ENCODE measurements at places on chromosomes 1 and 21. TPM values are rescaled to one million over a fixed set of nuclear protein-coding genes. Genes with fewer than 3 reads are reported as not detected.

Gene FALEC
- total RNA-seq: not detected

Gene GBP3
- 17.0 TPM for total RNA-seq

DNA sequence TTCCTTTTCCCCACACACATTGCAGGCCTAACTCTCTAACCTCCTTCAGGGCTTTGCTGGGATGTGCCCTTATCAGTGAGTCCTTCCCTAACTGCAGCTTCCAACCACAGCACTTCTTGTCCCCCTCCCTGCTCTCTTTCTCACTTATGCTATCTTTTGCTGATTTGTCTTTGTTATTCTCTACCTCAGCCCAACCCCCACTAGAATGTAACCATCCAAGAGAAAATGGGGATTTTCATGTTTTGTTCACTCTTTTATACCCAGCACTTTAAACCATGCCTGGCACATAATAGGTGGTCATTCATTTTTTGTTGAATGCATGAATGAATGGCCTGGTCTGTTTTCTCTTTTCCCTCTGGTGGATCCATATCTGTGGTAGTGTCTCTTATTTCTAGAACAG, 243.5 kb downstream of the KAZN start:
- DNase-seq: no peak

- no peak for DNase-seq
These were observed 482.4 kb downstream of the NPHP4 start for GRCh38 chr1:5509664-5510452.

DNA sequence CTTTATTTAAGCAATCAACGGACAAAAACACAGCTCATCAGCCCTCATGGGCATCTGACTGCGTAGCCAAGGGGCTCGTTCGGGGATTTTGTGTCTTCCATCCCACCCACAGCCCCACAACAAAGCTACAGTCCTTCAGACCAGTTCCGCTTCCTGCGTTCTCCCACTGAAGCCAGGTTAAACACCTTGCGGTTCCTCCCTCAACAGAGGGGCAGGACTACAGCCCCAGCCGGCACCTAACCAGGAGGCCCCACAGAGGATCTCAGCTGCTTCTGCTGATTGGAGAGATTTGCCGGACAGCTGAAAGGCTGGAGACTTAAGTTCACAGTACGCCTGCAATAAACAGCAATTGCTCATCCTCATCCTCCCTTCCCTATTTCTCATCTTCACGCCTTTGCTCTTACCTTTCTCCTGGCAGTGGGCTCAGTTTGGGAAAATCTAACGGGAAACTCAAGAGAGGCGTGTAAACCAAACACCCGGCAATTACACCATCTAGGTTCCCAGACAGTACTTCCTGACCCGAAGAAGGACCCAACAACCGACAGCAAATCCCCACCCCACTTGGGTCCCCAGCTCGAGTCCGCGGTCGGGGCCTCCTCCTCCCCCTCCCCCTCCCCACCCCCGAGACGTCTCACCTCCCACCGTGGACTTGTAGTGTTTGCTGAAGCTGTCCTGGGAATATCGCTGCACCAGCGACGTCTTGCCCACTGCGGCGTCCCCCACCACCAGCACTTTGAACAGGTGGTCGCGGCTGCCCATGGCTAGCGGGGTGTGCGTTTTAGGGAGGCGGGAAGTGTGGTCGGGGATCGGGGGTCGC, 876 bp downstream of the RAB29 start:
- DNase-seq: no peak
